ENCODE measurements at places on chromosomes 11 and 22. TPM values are rescaled to one million over a fixed set of nuclear protein-coding genes. Genes with fewer than 3 reads are reported as not detected.

The OR52W1 gene
- not detected for total RNA-seq

The C22orf31 gene
- total RNA-seq: 0.77 TPM

GRCh38 chr11:123194337-123195187 lies 486 bp downstream of the CLMP start:
- peak; percentile 77 for ATAC-seq

The TRABD gene
- total RNA-seq: 8.2 TPM

- peak; percentile 94 for ATAC-seq
Measured at GRCh38 chr11:14358729-14359439, at the start of gene RRAS2. Gene RRAS2, minus strand, starts transcription at chr11:14359183. Its CDS starts 313 bp downstream, at chr11:14358870.

GRCh38 chr11:1844221-1845094 lies 5.7 kb downstream of the TNNI2 start:
- ATAC-seq: no peak

GRCh38 chr22:24736526-24737053 lies 37.9 kb downstream of the PIWIL3 start:
- no peak for ATAC-seq

DNA sequence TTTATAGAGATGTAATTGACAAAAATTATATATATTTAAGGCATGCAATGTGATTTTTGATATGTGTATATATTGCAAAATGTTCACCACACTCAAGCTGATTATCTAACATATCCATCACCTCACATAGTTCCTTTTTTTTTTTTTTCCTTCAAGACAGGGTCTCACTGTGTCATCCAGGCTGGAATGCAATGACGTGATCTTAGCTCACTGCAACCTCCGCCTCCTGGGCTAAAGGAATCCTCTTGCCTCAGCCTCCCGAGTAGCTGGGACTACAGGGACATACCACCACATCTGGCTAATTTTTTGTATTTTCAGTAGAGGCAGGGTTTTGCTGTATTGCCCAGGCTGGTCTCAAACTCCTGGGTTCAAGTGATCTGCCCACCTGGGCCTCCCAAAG lies 65.1 kb upstream of the SLC35C1 start:
- no peak for ATAC-seq

GRCh38 chr11:68436985-68437926 lies 23.3 kb upstream of the PPP6R3 start:
- ATAC-seq: peak; percentile 78

The SYT7 gene
- total RNA-seq: 3.5 TPM

GRCh38 chr11:7511401-7511800 lies 2.4 kb upstream of the PPFIBP2 start:
- ATAC-seq: peak; percentile 12

DNA sequence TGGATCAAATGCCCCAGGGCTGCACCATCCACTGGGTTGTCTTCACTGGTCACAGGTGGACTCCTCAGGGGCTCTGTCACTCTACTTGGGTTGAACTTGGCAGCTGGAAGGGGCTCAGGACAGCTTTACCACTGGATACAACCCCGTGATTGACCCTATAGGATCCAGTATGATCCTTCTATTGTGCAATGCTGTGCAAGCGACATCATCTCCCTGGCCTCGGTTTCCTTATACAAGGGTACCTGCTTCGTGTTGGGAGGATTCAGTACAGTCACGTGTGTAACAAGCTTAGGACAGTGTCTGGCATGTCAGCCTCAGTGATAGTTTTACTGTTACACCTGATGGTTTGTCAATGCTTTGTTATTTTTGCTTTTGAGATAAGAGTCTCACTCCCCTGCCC lies 20.5 kb upstream of the MIEF1 start:
- ATAC-seq: no peak

DNA sequence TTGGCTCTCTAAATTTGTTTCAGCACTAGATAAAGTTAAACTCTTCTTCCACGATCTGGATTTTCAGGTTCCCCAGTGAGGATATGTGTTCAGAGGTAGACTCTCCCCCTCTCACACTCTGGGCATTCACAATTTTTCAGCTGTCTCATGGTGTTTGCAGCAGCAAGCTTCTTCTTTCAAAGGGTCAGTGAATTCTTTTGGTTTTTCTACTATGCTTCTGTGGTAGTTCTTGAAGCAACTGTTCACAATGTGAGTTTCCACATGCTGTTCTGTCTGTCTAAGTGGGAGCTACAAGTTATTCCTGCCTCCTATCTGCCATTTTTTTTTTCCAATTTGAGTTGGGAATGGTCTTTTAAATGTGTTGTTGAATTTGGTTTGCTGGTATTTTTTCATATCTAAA lies 25.4 kb downstream of the CNTF start:
- ATAC-seq: no peak

The OR8H1 gene
- not detected for total RNA-seq

GRCh38 chr22:21590809-21591641 lies 23.5 kb downstream of the UBE2L3 start:
- no peak for ATAC-seq

DNA sequence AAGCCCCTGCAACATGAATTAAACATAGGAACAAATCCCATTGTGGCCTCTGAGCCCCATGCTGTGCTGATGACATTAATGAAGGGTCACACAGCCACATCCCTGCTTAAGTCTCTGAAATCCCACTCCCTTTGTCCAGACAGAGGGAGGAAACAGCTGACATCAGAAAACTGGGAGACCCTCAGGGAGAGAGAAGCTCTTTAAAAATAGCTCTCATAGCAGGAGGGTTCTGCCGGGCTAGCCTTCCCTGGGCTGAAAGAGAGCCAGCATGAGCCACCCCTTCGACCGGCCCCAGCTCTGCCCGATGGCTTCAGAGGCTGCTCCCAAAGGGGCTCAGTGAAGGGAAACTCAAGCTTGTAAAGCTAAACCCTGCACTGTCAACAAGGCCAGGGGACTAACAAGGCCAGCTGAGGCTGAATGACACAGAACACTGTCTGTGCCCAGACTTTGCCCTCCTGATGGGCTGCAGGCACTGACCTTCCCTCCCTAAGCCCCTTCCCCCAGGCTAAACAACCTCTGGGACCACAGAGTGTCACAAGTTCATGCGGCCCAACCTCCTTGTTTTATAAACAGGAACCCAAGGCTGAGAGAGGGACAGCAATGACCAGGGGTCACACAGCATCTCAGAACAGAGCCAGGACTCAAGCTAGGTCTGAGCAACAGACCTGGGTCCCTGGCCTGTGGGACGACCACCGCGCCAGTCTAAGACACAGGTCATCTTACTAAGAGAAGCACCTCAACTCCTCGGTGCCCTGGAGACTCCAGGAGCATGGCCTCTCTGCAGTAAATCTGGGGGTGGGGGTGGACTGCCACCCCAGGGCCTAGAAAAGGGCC lies 163.8 kb downstream of the CHST1 start:
- ATAC-seq: peak; percentile 61

The MMP8 gene
- total RNA-seq: 0.10 TPM

The SYT13 gene
- 8.8 TPM for total RNA-seq

- peak; percentile 85 for ATAC-seq
Measured at GRCh38 chr11:93849751-93850593, 446 bp downstream of the VSTM5 start.

- ATAC-seq: no peak
Measured at GRCh38 chr11:64848826-64849597, 4.6 kb upstream of the CDC42BPG start.

- no peak for ATAC-seq
Measured at GRCh38 chr22:48477031-48477721, 1350.5 kb downstream of the BRD1 start.

The ZNF215 gene
- total RNA-seq: 3.4 TPM

GRCh38 chr11:67574938-67575337 lies 8.7 kb upstream of the GSTP1 start:
- no peak for ATAC-seq

The KDM4E gene
- total RNA-seq: 0.50 TPM

The DRD4 gene
- total RNA-seq: not detected

The GAB4 gene
- 1.2 TPM for total RNA-seq

- ATAC-seq: no peak
Measured at GRCh38 chr22:41570221-41570620, 9.4 kb downstream of the CSDC2 start.

The BUD13 gene
- total RNA-seq: 15.6 TPM

The CARD18 gene
- total RNA-seq: not detected

GRCh38 chr22:45885941-45886395 lies 91.0 kb downstream of the WNT7B start:
- peak; percentile 77 for ATAC-seq

The IL18 gene
- 1.7 TPM for total RNA-seq

- ATAC-seq: no peak
Measured at GRCh38 chr11:100991541-100991940, 138.1 kb downstream of the PGR start.

The TNNT3 gene
- not detected for total RNA-seq

- ATAC-seq: no peak
Measured at GRCh38 chr11:93128574-93128973, 69.2 kb downstream of the SLC36A4 start.

- no peak for ATAC-seq
Measured at GRCh38 chr22:50523806-50524675, 1.4 kb downstream of the SCO2 start.

DNA sequence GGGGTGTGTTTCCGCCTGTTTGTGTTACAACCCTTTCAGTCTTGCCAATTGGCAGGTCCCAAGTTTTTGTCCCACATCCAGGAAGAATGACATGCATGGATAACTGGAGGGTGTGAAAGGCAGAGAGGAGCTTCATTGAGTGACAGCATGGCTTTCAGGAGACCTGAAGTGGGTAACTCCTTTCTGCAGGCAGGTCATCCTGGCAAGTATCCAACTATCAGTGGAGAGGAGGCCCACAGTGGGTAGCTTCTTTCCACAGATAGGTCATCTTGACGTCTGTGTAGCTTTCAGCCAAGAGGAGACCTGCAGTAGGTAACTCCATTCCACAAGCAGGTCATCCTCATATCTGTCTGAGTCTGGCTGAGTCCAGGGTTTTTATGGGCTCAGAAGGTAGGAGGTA lies 1268.8 kb upstream of the CNTN5 start:
- ATAC-seq: no peak

DNA sequence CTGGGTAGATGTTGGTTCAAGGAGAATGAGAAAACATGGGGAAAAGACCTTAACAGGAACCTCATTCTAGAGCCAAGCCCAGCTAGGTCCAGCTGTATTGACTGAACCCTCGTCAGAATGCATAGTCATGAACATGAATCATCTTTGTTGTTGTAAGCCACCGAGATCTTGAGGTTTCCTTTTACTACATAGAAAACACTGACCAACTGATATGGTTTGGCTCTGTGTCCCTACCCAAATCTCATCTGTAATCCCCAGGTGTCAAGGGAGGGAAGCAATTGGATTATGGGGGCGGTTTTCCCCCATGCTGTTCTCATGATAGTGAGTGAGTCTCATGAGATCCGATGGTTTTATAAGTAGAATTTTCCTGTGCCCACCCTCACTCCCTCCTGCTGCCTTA lies 19.4 kb upstream of the PHOX2A start:
- no peak for ATAC-seq

GRCh38 chr11:117876341-117877119 lies at the start of gene FXYD6:
Gene FXYD6, minus strand, starts transcription at chr11:117876658. Its CDS starts 33,882 bp downstream, at chr11:117842776.
- peak; percentile 87 for ATAC-seq

DNA sequence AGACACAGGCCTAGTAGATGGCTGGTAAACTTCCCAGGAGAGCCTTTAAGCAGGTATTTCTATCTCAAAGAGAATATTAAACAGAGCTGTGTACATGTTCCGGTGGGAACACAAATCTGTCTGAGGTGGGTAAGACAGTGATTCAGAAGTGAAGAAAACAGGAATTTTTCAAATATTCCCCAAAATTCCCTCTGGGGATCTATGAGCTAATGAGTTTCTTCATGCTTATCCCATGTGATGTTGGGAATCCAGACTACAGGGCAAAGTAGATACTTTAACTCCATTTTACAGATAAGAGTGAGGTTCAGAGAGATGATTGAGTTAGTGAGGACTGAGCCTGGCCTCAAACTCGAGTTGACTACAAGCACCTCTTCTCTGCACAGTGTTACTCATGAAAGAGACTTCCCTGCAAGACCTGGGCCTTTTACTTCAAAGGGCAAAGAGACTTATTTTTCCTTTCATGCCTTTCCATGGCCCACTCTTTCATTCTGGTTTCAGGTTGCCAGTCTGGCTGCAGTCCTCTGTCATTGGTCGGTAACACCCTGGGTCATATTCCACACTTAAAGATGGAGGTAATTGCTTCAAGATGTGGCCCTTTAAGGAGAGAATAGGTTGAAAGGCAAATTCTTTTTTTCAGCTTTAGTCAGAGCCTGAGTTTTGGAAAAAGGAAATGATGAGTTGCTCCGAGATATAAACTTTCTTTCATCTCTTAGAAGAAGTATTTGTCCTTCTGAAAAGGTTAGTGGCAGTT lies 70.1 kb downstream of the CYB5R2 start:
- ATAC-seq: no peak

The OR51B5 gene
- total RNA-seq: 0.90 TPM

DNA sequence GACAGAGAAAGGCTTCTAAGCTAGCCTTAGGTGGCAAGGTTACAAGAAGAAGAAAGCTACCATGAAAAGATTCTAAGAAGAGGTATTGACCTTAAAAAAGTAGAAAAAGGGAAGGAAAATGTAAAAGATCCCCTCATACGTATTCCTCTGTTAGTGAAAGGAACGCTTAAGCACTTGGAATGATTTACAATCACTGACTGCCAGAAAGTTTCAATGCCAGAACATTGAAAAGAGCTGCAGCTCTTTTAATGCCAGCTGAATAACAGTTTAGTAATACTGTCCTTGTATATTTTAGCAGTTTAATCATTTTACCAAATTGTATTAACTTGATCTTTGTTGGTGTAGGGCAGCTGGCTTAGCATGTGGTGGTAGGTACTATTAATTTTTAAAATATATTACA lies 650.7 kb downstream of the FAM181B start:
- no peak for ATAC-seq

DNA sequence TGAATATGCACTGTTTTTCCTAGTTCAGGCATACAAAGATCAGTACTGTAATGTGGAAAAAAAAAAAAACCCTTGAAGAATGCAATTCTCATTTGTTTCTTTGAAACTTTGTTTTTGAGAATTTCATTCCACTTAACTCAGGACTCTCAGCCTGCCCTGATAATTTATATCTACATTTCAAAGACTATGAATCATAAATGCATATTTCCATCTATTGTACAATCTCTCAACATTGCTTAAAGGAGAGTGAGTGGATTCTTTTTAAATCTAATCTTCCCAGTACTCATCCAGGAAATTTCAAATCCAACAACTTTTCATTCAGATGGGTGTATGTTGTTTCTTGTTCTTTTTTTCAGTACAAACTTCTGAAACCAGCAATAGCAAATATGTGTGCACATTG lies 322.2 kb upstream of the DDI1 start:
- no peak for ATAC-seq

DNA sequence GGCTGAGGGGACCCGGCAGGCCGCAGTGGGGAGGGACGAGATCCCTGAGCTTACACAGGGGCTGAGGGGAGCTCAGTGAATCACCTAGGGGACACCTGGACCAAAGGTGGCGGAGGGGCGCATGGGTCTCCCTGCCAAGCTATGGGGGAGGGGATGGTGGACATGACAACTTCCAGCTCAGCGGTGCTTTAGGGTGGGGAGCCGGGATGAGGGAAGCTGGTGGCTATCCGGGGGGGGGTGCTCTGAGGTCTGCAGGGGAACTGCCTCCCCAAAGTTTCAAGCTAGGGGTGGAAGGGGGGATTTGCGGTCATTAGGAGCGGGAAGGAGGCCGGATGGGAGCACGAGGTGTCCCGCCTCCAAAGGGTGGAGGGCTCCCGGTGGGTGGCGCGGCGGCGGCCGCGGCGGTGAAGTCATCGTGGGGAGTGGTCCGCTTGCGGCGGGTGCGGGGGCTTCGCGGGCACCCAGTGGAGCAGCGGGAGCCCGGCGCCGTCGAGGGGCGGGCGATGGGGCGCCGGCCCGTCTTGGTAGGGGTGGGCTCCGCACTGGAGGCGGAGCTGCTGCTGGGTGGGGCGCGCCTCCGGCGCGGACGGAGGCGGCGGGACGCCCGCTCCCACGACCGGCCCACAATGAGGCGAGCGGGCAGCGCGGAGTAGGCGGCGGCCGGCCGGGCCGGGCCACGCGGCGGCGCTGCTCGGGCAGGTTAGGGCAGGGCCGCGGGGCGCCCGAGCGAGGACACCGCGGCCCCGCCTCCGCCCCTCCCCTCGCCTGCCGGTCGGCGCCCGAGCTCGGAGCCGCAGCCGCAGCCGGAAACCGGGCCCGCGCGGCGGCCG lies at the start of gene MICALL1:
Gene MICALL1, plus strand, starts transcription at position 764 of the 830 bp plus-strand sequence. CDS start 126 bp downstream, outside the sequence.
- peak; percentile 72 for ATAC-seq

Measured in motor neuron (in vitro differentiated cells).